Pulmonary artery endothelial cell (primary cell): ENCODE measurements at places on chromosomes 6 and 20. TPM values are rescaled to one million over a fixed set of nuclear protein-coding genes. Genes with fewer than 3 reads are reported as not detected.

The HMGCLL1 gene
- 0.07 and 0.74 TPM in 2 replicates for total RNA-seq

The SEMG1 gene
- not detected in 2 replicates for total RNA-seq

The ABCF1 gene
- total RNA-seq: 53.0 and 67.9 TPM in 2 replicates

The CST5 gene
- not detected in 2 replicates for total RNA-seq

The TOMM34 gene
- total RNA-seq: 38.0 and 39.2 TPM in 2 replicates

The RAB44 gene
- not detected in 2 replicates for total RNA-seq

DNA sequence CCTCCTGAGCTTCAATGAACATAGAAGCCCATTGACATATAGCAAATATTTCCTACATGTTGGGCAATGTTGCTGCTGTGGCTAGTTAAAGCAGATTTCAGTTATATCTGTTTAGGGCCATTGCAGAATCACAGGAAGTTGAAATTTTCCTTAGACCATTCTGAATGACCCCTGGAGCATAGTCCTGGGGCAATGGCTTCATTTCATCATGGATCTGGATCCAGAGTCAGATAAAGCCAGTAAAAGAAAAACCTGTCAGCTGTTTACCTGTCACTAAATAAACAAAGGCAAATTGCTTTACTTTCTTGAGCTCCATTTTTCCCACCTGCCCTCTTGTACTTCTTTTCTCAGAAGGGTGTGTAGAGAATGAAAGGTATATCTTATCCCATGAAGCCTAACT lies 494.0 kb upstream of the MAP3K7 start:
- DNase-seq: no peak

DNA sequence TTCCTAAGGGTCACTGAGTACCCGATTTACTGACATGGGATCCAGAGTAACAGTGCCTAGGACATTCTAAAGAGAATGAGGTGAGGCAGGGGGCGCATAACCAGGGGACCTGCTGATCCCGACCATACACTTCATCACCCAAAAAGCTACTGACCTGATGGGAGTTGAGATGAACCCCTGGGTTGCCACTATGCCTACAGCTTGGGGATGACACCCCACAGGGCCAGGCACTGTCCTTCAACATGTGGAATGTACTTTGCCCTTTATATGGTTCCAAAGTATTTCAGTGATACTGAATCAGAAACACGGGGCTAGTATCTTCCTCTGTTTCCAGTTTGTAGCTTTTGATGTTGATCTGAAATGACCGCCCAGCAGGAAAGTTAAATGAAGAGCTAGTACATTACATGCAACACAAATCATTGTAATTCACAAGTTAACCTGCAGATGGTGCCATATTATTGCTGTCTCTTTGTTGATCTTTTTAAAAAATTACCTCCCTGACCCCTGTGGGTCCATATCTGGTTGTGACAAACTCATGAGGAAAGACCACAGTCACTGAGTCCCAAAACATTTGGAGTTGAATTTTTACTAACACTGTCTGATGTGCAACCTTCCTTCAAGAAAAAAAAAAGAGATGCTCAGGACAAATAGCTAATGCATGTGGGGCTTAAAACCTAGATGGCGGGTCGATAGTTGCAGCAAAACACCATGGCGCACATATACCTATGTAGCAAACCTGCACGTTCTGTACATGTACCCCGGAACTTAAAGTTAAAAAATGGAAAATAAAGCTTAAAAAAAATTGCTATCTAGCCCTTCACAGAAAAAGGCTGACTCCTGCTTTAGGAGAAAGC lies 42.7 kb upstream of the GCNT2 start:
- no peak for DNase-seq

GRCh38 chr20:34618676-34619075 lies 58.2 kb downstream of the PIGU start:
- DNase-seq: no peak

- no peak for DNase-seq
Observed at GRCh38 chr6:155213611-155214372, 50.0 kb upstream of the CLDN20 start.

GRCh38 chr20:17803765-17804164 lies 104.0 kb downstream of the BANF2 start:
- no peak for DNase-seq

DNA sequence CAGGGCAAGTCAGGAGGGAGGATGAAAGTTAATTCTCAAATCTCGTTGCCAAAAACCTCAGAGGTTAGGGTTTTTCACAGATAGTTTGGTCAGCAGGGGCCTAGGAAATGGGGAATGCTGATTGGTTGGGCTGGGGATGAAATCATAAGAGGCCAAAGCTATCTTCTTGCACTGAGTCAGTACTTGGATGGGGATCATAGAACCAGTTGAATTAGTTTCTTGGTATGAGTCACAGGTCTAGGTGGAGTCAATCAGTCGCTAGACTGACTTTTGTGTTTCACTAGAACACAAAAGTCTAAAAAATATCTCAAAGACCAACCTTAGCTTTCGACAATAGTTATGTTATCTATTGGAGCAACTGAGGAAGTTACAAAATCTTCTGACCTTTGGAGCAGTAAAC lies 368.5 kb downstream of the TBC1D32 start:
- DNase-seq: no peak

DNA sequence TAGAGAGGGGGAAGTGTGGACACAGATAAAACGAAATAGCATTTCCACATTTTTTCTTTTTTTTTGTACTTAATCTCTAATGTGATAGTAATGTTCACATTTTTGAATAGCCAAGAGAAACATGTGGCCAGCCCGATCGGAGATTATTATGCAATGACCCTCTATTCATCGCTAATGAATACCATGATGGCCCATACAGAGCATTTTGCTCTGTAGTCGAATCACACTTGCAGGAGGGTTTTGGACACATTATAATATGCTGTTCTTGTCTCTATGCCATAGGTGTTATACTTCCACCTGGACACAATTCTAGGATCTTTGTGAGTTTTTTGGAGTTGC lies 60.1 kb downstream of the MTHFD1L start:
- DNase-seq: no peak

GRCh38 chr20:64063389-64064144 lies 569 bp downstream of the TCEA2 start:
- DNase-seq: no peak

GRCh38 chr20:49633643-49634042 lies 65.7 kb upstream of the PTGIS start:
- no peak for DNase-seq

- DNase-seq: no peak
Observed at GRCh38 chr6:125597411-125598253, 151.8 kb upstream of the HEY2 start.

DNA sequence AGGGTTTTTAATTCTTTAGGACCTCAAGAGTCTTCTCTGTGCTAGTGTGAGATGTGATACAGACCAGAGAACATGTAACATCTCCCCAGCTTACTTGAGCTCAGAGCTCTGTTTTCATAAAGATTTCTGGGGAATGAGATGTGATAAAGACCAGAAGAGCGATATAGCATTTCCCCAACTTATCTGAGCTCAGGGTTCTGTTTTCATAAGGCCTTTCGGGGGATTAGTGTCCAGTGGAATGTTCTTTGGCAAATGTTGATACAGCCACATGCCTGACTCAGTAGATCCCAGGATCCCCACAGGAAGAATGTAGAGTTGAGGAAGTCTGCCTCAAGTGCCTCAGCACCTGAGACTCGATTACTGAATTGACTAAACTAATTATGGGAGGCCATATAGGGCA lies 18.7 kb upstream of the TOP1 start:
- no peak for DNase-seq

DNA sequence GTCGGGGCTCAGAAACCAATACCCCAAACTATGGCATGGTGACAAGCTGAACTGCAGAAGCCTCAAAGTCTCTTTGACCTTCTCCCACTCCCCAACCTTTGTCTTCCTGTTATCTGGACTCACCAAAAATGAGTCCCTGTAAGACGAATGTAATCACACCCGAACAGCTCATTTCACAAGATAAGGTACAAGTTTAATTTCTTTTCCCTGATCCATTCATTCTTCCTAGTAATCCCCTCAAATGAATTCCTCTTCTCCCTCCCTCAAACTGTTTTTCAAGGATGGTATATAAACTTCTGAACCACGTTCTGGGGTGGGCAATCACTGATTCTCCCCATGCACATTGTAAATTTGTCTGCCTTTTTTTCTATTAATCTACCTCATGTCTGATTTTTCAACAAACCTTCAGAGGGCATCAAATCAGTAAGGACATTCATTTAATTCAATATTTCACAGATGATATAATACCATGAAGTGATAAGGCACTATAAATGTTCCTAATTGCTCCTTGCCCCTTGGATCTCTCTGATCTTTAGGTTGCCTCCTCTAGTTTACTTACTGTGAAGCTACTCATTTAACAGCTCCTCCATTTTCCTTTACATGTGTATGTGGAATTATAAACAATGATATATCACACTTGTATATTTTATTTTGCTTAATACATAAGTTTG lies 77.2 kb downstream of the OR2B2 start:
- no peak for DNase-seq

GRCh38 chr20:32506721-32507120 lies 78.4 kb downstream of the NOL4L start:
- DNase-seq: no peak

DNA sequence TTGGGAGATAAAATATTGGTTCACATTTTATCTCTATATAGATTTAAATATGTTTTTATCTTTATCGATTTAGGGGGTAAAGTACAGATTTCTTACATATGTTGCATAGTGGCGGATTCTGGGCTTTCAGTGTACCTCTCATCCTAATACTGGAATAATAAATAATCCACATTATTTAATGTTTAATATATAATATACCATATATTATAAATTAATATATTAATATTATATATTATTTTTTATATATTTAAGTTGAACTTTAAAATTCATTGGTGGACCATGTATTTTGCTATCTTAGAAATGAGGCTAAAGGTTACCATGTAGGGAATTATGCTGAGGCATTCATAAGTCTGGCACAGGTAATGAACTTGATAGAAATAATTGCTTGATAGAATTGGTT lies 89.6 kb upstream of the POPDC3 start:
- DNase-seq: no peak

DNA sequence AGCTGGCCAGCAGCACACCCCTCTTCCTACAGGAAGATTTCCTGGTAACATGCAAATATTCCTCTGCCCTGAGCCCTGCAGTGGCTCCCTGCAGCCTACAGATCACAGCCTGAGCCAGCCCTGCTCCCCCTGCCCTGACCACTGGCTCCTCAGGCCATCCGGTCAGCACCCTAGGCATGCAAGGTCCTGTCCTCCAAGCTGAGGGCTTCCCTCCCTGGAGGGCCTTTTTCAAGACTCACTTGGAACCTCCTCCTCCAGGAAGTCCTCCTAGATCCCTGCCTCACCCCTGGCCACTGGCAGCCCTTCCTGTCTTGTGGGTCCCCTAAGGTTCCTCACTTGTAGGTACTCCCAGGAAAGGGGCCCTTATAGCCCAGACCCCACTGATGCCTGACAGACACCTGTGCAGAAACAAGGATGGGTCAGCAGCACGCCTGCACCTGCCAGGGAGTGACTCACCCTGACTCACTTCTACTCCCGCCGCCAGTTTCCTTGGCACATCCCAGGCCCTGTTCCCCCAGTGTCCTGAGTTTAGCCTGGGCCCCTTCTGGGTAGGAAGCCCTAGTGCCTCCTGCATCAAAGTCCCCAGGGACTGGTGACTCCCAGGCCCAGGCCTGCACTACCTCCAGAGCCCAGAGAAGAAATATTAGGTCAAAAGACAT lies 3.2 kb downstream of the SLC4A11 start:
- no peak for DNase-seq
